ENCODE measurements at places on chromosomes 1 and 21.
A peak's percentile ranks its signal among the peaks of the same experiment; 100 is the strongest.

DNA sequence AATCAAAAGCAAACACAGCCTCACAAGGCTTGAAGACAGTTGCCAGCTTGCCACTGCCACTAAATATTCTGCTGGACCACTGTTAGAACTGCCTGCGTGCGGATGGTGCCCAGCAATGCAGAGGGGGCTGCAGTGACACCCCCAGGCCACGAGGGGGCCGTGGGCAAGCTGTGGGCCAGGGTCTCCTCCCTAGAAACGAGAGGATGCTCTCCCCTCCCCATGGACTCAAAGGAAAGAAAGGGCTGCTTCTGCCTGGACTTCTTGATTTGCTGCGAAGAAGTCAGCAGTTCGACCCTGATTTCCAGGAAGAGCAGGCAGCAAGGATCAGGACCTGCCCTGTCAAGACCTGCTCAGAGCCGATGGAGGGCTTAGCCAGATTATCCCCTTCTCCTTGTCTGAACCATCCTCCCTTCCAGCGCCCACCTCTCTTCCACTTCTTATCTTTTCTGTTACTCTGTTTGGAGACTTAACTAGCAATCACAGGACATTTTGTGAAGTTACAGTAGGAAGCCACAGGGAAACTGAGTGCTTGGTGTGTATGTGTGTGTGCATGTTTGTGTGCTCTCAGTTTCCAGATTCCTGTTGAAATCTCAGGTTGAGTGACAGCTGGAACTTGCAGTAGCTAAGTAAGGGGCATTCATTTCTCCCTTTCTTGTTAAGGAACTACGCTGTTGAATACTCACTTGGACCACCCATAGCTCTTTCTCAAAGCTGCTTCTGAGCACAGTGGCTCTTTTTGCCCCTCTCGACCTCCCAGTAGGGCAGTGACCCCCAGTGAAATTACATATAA, 2.7 kb downstream of the MAN1C1 start:
- DNase-seq, result peak; percentile 24

GRCh38 chr1:52444463-52444862, 40.1 kb downstream of the PRPF38A start:
- no peak for DNase-seq

DNA sequence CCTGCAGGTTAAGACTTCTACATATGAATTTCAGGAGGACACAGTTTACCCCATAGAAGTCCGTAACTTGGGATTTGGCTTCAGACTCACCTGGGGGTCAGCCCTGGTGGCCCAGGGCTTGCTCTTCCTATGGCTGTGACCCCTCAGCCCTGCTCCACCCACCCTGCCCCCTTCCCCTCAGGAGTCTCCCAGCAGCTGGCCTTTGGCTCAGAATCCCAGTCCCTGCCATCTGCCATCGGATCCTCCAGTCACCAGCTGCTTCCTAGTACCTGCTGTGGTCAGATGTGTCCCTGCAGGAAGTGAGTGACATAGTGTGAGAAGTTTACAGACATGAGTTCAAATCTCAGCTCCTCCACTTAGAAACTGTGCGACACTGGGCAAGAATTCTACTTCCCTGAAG, 332.6 kb downstream of the NPHP4 start:
- DNase-seq, result no peak

- no peak for DNase-seq
Observed at GRCh38 chr21:45573452-45574035, 31.3 kb upstream of the SLC19A1 start.

GRCh38 chr1:88118176-88118845, 565.8 kb upstream of the PKN2 start:
- DNase-seq, result no peak

DNA sequence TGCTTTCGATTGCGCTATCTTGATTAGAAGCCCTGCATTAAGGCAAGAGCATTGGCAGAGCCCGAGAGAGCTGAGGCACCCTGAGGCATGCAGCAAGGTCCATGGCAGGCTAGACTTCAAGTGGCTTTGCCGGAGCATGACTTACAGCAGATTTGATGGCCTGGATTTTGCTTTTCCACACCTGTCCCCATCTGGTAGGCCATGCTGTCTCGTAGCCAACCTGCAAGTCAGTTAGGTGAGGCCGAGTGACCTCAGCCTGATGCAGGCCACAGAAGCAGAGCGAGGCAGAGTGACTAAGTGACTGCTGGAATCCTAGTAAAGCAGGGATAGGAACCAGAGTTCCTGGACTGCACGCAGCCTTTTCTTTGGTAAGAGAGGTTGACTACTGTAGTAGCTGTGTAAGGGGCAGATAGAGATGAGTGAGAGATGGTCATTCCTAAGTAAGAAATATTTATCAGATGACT, 148.9 kb downstream of the PBX1 start:
- peak; percentile 58 for DNase-seq

GRCh38 chr1:42002220-42002619, 83.5 kb upstream of the HIVEP3 start:
- DNase-seq, result no peak
